BE2C (cell line): ENCODE measurements at places on chromosomes 16 and 17.

DNA sequence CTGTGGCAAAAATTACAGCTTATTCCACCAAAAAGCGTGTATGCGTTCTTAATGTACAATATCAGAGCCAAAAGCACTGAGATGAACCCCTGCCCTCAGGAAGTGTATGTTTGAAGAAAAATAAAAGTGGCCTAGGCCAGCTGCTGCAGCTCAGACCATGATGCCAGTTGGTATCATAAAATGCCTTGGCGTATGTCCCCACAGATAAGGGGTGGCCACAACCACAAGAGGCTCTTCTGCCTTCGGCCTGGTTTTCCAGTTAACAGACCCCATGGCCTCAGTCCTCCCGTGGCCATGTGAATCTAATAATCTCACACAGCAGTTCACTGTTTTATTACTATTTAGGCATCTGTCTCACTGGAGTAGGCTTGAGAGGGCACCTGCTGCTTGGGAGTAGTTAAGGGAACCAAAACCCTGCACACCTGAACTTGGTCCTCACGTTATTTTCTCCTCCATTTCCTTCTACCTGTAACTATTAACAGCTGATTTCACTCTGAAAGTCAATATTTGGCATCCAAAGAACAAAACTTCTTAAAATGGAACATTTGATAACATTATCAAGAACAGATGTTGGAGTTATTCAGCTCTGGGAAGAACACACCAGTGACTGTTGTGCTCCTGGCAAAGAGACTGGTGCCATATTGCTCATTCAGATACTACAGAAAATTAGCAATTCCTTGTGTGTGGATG is 34.8 kb upstream of the ERN1 start:
- DNase-seq: no peak

DNA sequence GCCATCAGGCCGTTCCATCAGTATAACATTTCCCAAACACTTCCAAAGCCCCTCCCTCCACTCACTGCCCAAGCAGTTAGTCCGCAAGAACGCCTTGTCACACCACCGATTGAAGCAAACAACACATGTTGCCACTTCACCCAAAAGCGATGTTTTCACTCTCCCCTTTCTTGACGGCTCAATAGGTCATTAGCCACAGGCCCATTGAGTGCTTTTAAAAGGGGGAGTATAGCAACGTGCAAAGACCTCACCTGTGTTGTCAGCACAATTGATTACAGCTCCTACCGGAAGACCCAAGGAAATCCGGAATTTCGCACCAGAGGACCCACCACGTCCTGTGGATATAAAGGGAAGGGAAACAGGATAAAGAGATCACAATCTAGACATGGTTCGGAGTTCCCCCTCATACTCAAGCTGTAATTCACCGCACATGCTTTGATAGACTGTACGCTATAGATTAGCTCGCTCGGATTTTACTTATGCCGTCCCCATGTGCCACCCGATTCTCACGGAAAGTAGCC is 690 bp downstream of the RPL23 start:
- no peak for DNase-seq

DNA sequence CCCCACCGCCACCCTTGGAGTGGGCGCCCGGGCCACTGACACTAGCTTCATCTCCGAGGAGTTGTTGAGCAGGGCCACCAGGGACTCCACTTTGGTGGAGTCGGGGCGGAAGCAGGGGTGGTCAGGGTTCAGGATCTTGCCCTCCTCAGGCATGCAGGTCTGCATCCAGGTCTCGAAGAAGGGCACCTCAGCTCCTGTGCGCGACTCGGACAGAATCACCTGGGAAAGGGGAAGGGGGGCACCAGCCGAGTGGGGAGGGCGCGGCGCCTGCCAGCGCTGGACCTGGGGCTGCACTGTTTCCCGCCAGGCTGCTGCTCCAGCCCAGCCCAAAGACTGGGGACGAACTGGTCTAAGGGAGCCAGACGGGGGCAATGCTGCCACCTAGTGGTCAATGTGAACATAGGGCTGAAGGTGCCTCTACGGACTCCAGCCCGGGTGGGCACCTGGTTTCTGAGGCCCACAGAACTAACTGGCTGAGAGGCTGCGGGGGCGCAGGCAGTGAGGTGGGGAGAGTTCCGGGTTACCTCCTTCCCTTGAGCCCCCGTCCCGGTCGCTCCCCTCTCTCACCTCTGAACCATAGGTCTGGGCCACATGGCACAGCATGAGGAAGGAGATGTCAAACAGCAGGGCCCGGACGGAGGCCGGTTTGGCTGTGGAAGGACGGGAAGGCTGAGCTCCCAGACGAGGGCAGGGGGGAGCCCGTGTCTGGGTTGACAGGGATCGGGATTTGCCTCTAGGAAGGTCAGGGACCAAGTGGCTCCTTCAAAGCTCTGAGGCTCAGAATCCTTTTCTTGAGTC is 11.8 kb downstream of the CSF3 start:
- DNase-seq: peak; percentile 90

GRCh38 chr17:7538891-7539545 is 9.8 kb upstream of the TNFSF12 start:
- no peak for DNase-seq

- DNase-seq: no peak
Measured at GRCh38 chr17:33076979-33077378, 85.3 kb downstream of the SPACA3 start.

GRCh38 chr17:851924-852323 is 69.8 kb downstream of the MRM3 start:
- no peak for DNase-seq

DNA sequence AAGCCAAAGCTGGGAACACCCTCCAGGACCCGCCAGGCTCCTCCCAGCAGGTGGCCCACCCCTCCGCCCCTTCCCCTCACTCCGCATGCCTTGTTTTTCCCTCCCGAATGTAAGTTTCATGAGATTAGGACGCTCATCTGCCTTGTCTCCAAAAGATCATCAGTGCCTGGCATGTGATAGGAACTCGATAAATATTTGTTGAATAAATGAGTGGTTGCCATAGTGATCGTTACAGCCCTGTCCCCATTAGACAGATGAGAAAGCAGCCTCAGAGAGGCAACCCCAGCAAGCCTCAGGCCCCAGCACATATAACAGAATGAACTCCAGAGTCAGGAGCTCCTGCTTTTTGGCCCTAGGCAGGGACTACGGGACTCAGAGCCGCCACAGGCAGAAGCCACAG is 5.0 kb downstream of the CAMKK1 start:
- no peak for DNase-seq

DNA sequence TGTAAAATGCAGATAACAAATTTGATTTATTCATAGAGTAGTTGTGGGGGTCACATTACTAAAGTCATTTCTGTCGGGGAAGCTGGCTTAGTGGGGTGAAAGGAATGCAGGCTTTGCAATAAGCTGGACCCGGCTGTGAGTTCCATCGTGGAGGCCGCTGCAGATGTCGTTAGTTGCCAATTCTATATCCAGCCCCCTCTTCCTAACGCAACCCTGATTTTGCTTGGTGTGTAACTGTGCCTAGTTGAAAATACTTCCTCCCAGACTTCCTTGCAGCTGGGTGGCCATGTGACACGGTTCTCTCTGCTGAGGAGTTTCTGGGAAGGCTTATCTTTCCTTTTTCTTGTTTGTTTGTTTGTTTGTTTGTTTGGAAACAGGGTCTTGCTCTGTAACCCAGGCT is 4.5 kb downstream of the MFSD6L start:
- no peak for DNase-seq

DNA sequence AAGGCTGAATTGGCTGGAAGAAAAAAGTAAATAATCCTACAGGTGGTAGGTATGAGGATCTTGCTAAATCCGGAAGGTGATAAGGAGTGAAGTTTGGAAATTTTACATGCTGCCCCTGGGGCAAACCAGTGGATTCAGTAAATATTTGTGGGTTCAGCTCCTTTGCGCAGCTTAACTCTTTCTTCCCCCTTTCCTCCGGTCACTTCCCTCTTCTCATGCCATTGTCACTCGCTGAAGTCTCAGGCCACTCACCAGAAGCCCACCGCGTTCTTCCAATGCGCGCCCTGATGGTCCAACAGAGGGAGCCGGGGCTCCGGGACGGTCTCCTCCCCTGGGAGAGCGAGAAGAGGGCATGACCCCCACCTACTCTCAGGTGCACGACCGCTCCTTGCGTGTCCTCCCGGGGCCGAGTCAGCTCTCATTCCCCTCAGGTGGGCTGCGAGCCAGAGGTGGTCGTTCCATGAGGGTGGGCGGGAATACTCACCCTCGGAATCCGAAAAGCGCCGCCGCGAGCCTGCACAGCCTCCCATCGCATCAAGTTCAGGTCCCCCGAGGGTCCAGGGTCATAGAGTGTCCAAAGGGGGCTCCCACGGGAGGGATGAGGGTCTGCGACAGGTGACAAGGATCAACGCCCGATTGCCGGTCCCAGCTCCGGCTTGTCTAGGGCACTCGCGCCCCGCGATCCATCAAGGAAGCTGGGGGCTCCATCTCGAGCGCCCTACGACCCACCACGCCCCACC is 474 bp downstream of the CLN3 start:
- DNase-seq: peak; percentile 33

- DNase-seq: no peak
Measured at GRCh38 chr17:428414-428813, 75.8 kb upstream of the RPH3AL start.

GRCh38 chr16:6964679-6965078 is 368.0 kb upstream of the RBFOX1 start:
- no peak for DNase-seq

GRCh38 chr17:82216301-82217119 is 3.9 kb upstream of the CCDC57 start:
- DNase-seq: peak; percentile 70

DNA sequence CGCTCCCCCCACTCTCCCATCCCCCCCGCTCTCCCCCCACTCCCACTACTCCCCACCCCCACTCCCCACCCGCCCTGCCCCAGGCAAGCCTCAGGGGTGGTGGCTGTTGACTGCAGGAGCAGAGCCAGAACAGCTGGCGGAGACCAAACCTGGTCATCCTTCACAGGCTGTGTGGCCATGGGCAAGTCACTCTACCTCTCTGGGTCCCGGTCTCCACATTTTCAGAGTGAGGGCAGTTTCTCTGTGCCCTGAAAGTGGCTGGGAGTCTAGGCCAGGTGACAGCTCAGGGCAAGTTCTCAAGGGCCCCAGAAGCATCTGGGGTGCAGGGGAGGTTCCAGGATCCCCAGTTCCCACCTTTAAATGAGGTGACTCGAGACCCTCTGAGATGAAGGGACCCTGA is 15.1 kb upstream of the BAHCC1 start:
- DNase-seq: no peak

GRCh38 chr17:78793415-78793814 is 11.3 kb upstream of the CYTH1 start:
- DNase-seq: no peak

DNA sequence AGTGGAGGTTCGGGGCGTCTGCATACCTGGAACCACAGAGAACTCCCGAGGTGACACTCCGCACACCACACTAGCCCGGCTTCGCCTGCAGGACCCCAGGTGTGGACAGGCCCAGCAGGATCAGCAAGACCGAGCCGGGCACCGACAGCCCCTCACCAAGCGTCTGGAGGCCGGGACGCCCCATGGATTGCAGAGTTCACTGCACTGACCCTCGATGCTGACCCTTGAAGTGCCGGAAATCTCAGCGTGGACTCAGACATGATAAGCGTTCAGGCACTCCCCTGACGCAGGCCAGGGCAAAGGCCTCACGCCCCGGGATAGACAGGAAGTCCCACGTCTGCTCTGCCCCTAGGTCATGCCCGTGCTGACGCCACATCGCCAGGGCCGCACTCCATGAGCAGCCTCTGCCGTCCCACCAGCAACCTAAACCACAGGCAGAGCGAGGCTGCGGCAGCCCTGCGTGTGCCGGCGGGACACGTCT is 26.0 kb downstream of the ACSF3 start:
- no peak for DNase-seq

DNA sequence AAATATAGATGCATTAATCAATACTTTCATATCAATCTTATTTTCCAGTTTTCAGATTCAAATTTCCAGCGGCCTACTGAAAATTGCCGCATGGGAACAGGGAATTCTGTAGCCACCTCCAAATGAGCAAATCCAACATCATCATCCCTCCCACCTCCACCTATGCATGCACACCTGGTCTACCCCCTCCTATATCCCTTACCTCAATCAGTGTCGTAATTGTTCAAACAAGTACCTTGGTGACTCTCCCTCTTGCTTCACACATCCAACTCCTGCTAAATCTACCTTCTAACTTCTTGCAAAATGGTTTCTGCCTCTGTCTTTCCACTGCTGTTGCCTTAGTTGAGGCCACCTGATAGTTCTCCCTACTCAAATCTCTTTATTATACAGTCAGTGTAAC is 160.1 kb downstream of the SOX9 start:
- DNase-seq: no peak

DNA sequence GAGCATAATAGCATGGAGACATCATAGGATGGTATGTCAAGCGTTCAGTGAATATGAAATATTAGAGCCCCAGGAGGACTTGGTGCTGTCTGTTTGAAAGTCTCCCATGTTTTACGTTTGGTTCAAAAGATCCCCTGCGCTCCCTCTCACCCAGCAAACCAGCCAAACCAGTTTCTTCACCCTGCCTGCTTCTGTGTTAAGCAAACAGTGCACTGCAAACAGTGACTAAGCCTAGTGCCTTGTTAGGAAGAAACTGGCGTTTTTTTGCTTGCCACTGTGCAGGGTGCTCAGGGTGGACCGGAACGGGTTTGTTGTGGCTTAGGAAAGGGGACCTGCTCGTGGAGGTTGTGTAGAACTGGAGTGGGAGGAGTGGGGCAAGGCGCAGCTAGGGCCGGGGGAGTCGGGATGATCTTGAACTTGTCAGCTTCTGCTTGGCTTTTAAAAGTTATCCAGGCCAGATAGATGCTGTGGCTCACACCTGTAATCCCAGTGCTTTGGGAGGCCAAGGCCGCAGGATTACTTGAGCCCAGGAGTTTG is 7.7 kb downstream of the CDH1 start:
- DNase-seq: no peak

GRCh38 chr16:64947651-64948050 is 174.2 kb downstream of the CDH11 start:
- DNase-seq: no peak
